ENCODE measurements at places on chromosomes 3 and 15. TPM values are rescaled to one million over a fixed set of nuclear protein-coding genes. Genes with fewer than 3 reads are reported as not detected.

DNA sequence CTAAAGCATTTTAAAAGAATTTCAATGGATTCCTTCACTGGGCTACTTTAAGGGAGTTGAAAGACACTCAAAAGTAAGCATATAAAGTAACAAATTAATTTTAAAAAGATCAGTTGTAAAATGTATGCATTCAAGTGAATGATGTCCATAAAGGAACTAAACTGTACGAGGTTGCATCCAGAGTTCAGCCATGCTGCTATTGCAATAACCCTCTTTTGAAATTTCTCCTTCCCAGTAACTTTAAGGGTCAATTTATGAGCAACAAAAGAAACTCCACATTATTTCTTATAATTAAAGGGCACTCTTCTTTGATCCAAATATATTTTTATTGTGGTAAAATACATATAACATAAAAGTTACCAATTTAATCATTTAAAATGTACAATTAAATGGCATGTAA is 22.9 kb downstream of the BTLA start:
- peaks cover 63% of the 10 kb centered on the region for H3K4me1 ChIP-seq
- peaks cover 64% of the 10 kb centered on the region for H3K36me3 ChIP-seq
- H3K27ac ChIP-seq, result no peak overlapping the region
- DNase-seq, result no peak
- H3K27me3 ChIP-seq, result no peaks in the 10 kb centered on the region

DNA sequence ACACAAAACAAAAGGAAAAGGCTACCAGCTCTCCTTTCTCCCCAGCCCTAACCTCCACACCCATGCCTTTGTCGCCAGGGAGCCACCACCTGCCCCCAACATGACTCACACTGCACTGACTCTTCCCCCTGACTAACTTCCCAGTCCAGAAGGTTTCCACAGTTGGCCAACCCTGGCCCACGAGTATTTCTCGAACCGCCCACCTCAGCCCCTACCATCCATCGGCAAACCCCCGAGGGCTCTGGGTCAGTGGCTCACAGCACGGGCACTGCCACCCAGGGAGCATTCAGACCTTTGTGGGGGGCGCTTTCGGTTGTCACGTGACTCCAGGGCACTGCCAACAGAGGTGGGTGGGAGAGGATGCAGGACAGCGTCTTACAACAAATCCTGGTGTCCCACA is 152.3 kb downstream of the LRRC28 start:
- no peak overlapping the region for H3K4me3 ChIP-seq
- no peak for DNase-seq
- H3K4me1 ChIP-seq, result peaks cover 10% of the 10 kb centered on the region
- no peaks in the 10 kb centered on the region for H3K27me3 ChIP-seq
- H3K36me3 ChIP-seq, result no peaks in the 10 kb centered on the region
- no peak overlapping the region for H3K27ac ChIP-seq

The PTX3 gene
- total RNA-seq, result 0.71 TPM

- H3K27ac ChIP-seq, result no peak overlapping the region
- peaks cover 13% of the 10 kb centered on the region for H3K27me3 ChIP-seq
- no peak overlapping the region for H3K4me3 ChIP-seq
- no peaks in the 10 kb centered on the region for H3K4me1 ChIP-seq
Observed at GRCh38 chr3:13705702-13706280, 156.9 kb downstream of the FBLN2 start.

- no peak for DNase-seq
- peaks cover 3% of the 10 kb centered on the region for H3K27me3 ChIP-seq
- H3K27ac ChIP-seq, result no peak overlapping the region
- H3K4me1 ChIP-seq, result no peaks in the 10 kb centered on the region
- no peaks in the 10 kb centered on the region for H3K36me3 ChIP-seq
- no peak overlapping the region for H3K4me3 ChIP-seq
Observed at GRCh38 chr3:156014489-156014888, 105.9 kb upstream of the KCNAB1 start.

GRCh38 chr3:161409069-161409468 is 37.8 kb upstream of the SPTSSB start:
- peaks cover 24% of the 10 kb centered on the region for H3K4me1 ChIP-seq
- DNase-seq, result no peak
- peaks cover 8% of the 10 kb centered on the region for H3K27me3 ChIP-seq

GRCh38 chr3:20682573-20682972 is 496.6 kb upstream of the SGO1 start:
- H3K27ac ChIP-seq, result no peak overlapping the region
- DNase-seq, result no peak
- no peak overlapping the region for H3K4me3 ChIP-seq

The CD200 gene
- total RNA-seq, result 1.8 TPM

- H3K36me3 ChIP-seq, result peaks cover 5% of the 10 kb centered on the region
- H3K27ac ChIP-seq, result no peak overlapping the region
- DNase-seq, result no peak
Observed at GRCh38 chr3:31421314-31422048, 111.2 kb upstream of the STT3B start.

DNA sequence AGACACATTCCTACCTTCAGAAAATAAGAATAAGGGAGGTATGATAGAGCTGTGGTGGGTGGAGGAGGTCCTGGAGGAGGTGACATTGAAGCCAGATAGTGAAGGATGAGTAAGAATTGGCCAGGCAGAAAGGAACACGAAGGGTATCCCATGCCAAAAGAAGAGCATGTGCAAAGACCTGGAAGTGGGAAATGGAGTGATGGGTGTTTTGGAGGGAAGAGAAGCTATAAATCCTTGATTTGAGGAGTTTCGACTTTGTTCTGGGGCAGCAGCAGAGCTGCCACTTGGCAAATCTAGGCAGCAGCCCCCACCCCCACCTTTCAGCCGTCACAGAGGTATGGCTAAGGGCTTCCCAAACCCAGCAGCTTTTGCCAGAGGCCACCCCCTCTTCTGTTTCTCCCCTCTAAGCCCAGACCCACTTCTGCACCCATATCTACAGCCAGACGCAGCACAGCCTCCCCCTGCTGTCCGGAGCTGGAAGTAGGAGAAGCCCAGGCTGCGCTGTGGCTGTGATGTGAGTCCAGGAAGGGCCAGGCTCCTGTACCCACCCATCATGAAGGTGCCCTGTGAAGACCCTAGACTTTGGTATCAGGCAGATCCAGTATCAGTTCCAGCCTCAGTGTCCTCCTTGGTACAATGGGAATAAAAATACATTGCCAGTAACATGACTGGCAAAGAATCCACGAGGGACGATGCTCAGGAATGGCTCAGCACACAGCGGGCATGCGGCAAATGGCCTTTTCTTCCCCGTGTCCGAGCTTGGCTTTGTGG is 188.7 kb upstream of the LINGO1 start:
- H3K36me3 ChIP-seq, result no peaks in the 10 kb centered on the region
- no peak overlapping the region for H3K27ac ChIP-seq
- no peak overlapping the region for H3K4me3 ChIP-seq
- DNase-seq, result no peak
- no peaks in the 10 kb centered on the region for H3K4me1 ChIP-seq

The CASR gene
- not detected for total RNA-seq

The CYP19A1 gene
- not detected for total RNA-seq

- no peak for DNase-seq
- no peak overlapping the region for H3K4me3 ChIP-seq
- H3K4me1 ChIP-seq, result peaks cover 7% of the 10 kb centered on the region
Observed at GRCh38 chr3:52561028-52561747, 24.8 kb downstream of the UQCC5 start.

The KIF7 gene
- 0.10 TPM for total RNA-seq

The CPEB1 gene
- total RNA-seq, result 2.2 TPM

The DISP2 gene
- total RNA-seq, result 0.31 TPM

DNA sequence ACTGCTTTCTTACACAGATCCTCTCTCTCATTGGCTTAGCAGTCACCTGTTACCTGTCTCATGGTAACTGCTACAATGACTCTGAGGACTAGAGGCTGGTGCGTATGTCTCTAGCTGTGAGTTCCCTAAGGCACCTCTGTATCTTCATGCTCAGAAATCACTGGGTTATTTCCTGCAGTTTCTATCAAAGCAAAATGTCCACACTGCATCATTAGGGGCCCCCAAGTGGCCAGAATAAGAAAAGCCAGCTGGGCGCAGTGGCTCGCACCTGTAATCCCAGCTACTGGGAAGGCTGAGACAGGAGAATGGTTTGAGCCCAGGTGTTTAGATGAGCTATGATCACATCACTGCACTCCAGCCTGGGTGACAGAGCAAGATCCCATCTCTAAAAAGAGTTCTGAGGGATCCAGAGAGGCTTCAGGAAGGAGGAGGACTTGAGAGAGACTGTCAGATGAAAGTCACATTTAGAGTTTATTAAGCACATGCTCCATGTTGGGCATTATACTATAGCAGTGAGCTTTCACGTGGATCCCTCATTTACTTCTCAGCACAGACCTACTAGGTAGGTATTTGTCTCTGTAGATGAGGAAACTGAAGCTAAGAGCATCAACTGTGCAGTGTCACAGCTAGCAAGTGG is 2.3 kb upstream of the VPS18 start:
- peaks cover 18% of the 10 kb centered on the region for H3K4me1 ChIP-seq
- DNase-seq, result peak; percentile 63
- H3K36me3 ChIP-seq, result peaks cover 13% of the 10 kb centered on the region
- no peak overlapping the region for H3K4me3 ChIP-seq
- H3K27ac ChIP-seq, result peak overlapping the region; percentile 10

DNA sequence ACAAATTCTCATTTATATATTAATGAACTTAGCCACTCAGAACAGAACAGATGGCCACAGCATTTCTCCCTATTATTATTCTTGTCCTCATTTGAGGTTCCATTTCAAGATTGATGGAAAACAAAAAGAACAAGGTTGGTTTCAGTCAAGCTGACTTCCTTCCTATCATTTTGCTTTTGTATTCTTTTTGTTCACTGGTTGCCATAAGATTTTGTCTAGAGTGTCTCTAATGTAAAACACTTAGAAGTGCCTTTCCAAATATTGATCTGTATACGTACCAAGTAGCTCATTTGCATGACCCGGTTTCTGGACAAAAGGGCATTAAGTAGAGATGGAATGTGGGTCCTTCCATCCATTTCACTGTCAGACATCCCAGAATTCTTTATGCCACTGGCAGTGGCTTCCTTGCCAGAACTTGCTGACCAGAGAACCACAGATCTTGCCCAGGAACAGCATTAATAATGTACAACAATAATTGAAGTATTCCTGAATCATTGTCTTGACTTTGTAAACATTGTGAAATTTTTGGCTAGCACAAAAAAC is 63.8 kb downstream of the PEX5L start:
- H3K27me3 ChIP-seq, result peaks cover 8% of the 10 kb centered on the region
- no peaks in the 10 kb centered on the region for H3K36me3 ChIP-seq
- H3K4me1 ChIP-seq, result no peaks in the 10 kb centered on the region

The GHRL gene
- 1.4 TPM for total RNA-seq

DNA sequence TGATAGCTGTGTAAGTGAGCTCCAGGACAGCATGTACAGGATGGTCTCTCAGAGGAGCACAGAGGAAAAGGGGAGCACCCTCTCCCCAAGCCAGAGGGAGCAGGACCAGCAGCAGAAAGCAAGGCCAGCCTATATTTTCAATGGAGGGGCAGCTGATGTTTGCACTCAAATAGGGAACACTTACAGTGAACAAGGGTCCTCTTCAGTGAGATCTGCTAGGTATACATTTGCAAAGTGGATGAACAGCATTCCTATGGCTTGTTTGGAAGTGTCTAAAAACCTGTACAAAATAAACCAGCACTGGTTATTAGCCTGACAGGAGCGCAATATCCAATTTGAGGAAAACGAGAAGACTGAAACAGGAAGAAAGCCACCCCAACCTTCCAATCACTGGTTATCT is 17.6 kb upstream of the MUSTN1 start:
- no peak for DNase-seq
- no peak overlapping the region for H3K4me3 ChIP-seq
- H3K27ac ChIP-seq, result no peak overlapping the region
- no peaks in the 10 kb centered on the region for H3K4me1 ChIP-seq
- H3K36me3 ChIP-seq, result peaks cover 52% of the 10 kb centered on the region

DNA sequence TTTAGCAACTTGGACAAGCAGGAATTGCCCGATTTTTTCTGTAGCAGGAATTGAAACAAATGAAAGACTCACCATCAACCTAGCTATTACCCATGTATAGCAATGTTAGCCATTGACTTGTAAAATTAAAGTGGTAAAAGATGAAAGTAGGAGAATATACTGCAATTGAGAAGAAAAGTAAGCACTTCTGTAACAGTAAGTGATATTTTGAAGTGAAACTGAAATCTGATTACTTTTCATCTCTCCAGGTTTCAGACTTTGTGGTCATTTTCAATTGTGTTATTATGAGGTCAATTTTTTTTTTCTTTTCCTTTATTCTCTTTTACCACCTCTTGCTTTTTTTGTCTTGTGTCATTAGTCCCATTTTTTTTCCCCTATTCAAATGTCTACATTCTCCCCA is 1078.2 kb downstream of the ZPLD1 start:
- H3K27me3 ChIP-seq, result no peaks in the 10 kb centered on the region
- no peak overlapping the region for H3K27ac ChIP-seq
- H3K36me3 ChIP-seq, result no peaks in the 10 kb centered on the region
- no peak overlapping the region for H3K4me3 ChIP-seq
- H3K4me1 ChIP-seq, result no peaks in the 10 kb centered on the region

DNA sequence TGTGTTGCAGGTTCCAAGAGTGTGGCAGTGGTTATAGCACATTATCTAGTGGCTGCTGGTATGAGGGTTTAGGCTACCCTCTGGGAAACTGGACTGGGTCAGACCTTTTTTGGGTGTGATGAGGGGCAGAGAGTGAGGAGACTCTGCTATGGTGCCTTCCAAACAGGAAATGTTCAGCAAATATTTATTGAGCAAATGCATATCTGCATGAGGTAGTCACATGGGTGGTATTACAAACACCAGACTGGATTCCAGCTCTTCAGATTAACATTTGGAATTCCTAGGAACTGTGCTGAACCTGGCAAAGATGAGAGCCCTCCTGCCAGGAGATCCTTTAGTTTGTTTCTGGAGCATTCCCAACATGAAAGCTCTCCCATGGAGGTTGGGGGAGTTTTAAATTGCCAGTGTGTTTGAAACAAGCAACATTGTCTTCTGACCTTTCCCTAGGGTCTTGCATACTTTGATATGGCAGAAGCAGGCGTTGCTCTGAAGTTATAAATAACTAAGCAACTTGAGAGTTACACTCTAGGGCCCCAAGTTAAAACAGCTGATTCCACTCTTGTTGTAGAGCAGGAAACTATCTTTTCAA is 341.2 kb upstream of the C2CD4B start:
- no peak overlapping the region for H3K27ac ChIP-seq
- DNase-seq, result no peak
- no peak overlapping the region for H3K4me3 ChIP-seq
- peaks cover 5% of the 10 kb centered on the region for H3K27me3 ChIP-seq

DNA sequence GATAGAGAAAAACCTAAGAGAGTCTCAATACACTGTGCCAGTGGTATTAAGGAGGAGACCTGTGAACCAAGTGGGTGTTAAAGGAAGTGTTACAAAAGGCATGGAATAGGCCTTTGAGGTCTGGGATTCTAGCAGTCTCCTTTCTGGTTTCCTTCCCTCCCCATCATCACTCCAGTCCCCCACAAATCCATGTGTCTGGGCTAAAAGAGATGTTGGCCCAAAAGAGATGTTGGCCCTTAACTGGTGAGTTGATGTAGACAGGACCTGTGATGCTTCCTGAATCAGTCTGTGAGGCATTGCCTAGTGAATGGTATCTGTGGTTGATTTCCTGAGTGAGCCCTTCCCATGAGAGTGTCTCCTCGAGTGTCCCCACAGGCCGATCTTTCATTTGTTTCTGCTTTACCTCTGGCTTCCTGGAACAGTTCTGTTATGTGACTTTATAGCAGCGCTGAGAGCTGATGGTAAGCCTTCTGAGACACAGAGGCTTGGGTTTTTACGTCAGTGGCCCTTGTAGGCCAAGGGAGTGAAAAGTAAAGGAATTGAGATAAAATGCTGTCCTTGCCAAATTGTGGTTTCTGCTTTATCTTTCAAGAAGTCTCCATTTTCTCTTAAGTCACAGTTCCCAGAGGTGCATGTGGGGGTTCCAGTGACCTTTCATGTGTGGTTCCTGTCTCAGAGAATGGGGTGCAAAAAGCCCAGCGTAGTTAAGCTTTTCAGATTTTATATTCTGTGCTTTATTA is 87.8 kb downstream of the KLHL25 start:
- peak overlapping the region; percentile 87 for H3K4me3 ChIP-seq
- H3K27me3 ChIP-seq, result no peaks in the 10 kb centered on the region
- H3K36me3 ChIP-seq, result no peaks in the 10 kb centered on the region
- H3K4me1 ChIP-seq, result peaks cover 87% of the 10 kb centered on the region
- no peak for DNase-seq
